ENCODE measurements at places on chromosomes 1 and 21.

DNA sequence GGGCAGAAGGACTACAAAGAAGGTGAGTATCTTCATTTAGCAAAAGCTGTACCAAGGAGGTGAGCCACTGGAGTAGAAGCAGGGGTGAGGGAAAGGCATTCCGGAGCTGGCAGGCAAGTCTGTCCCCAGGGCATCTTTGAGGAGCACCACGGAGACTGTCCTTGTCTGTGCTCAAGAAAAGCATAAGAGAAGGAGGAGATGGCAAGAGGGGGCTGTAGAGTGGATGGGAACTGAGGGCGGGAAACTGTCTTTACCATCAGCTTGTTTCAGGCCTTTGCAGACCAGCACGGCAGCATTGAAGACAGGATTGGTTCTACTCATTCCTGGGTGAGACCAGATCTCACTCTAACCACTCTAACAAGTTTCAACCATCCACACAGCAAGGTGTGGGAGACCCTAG, 355.8 kb downstream of the AJAP1 start:
- DNase-seq = no peak

DNA sequence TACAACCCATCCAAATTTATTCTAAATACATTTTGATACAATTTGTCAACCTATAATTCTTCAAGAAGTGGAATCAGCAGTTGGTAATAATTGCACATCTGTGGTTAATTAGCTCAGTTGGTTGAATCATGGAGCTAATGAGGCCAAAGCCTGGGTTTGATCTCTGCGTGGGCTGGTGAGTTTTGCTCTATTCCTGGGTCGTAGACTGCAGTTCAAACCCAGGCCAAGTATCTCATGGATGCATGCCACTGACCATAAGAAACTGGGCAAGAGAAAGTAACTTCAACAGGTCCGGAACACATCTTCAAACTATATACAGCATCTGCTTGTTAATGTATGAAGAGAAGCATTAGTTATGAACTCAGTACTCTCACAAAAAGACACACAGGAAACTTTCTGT, 779.7 kb downstream of the USP25 start:
- no peak for DNase-seq

DNA sequence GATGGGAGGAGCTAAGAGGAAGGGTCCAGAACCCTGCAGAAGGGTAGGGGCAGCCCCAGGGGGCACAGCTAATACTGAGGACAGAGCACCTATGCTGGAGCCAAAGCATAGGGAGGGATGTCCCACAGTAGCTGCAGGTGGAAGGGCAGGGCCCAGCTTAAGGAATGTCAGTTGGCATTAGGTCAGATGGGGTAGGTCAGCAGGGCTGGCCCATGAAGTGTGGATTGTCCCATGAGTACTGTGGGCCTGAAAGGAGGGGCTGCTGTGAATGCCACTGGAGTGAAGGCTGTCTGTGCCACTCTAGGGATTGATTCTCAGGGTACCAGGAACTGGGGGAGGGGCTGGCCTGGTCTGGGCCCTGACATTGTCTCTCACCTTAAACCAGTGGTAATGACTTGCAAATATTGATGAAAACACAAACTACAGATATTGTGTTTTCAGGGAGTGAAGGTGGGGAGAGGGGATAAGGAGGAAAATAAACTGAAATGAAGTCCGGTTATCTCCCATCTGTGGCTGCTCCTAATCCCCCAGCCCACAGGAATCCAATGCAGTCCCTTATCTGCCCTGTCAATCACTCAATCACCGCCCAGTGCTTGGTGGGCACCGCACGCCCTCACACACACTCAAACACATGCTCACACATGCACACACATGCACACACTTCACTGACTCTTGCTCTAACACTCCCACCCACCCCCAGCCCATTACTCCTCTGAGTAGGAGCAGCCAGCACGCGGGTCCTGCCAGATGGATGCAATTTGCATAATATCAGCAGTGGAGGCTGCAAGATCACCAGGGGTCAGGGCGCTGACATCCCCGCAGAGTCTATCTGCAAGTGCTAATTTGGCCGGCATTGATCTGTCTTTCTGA, 27.8 kb downstream of the DMAP1 start:
- DNase-seq = no peak

DNA sequence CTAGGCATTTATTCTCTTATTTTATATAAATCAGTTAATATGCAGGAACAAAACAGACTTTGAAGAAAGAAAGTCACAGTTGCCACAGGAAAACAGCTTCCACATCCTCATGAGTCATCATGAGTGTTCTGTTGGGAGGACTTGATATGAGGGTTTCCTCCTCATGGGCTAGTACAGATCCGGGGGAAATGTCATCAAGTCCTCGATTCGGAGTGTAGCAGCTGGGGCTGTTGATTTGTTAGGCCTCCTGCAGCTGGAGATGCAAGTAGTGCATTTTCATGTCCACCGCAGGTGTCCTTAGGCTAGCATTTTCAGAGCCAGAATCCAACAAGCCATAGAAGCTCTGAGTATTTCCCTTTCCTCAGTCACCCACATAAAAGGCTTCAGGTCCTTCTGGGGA, 36.7 kb downstream of the ADAM30 start:
- no peak for DNase-seq

- peak; percentile 71 for DNase-seq
These were observed 105.1 kb upstream of the PDE4B start for GRCh38 chr1:65687428-65688214.

GRCh38 chr1:162117039-162117774, 47.7 kb downstream of the NOS1AP start:
- DNase-seq = no peak

DNA sequence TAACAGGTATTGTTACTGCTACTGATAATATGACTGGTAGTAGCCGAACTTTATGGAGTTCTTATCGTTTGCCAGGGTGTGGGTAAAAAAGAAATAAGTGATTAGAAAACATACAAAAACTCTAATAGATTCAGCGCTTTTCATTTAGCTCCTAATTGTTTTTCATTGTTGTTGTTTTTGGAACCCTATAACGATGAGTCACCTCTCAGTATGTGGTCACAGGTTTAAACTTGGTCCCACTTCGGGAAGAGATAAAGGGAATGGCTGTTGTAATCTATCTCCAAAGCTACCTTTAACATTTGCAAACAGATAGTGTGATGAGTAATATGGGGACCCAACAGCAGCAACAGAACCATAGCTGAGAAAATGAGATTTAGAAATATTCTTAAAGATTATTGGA, 62.7 kb upstream of the BCL10 start:
- DNase-seq = no peak

GRCh38 chr1:145827966-145828365, 4.0 kb downstream of the POLR3C start:
- no peak for DNase-seq

GRCh38 chr1:41783189-41783639, 135.5 kb downstream of the HIVEP3 start:
- DNase-seq = no peak

GRCh38 chr1:212667223-212668139, 32.2 kb downstream of the BATF3 start:
- peak; percentile 42 for DNase-seq

- no peak for DNase-seq
These were observed 33.7 kb downstream of the SPTA1 start for GRCh38 chr1:158652721-158653334.

GRCh38 chr1:15070145-15070748, 83.3 kb upstream of the TMEM51 start:
- no peak for DNase-seq

DNA sequence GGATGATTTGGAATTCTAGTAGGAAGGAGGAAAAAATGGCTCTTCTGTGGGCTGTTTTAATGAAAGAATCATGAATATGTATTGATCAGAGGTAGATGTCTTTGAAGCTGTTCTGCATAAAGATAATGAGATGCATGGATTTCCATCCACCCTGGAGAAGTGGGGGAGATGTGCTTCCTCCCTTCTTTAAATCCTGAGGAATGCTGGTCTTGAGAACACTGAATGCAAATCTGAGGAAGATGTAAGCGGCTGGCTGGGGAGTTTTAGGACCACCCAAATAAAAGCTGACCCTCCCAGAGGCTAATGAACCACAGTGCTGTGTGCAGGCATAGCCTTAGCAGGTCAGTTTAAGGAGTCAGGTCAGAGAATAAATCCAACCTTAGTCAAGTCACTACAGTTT, 37.3 kb downstream of the ZMYND12 start:
- DNase-seq = no peak

- DNase-seq = no peak
These were observed 130.9 kb downstream of the PBX1 start for GRCh38 chr1:164689672-164690511.

DNA sequence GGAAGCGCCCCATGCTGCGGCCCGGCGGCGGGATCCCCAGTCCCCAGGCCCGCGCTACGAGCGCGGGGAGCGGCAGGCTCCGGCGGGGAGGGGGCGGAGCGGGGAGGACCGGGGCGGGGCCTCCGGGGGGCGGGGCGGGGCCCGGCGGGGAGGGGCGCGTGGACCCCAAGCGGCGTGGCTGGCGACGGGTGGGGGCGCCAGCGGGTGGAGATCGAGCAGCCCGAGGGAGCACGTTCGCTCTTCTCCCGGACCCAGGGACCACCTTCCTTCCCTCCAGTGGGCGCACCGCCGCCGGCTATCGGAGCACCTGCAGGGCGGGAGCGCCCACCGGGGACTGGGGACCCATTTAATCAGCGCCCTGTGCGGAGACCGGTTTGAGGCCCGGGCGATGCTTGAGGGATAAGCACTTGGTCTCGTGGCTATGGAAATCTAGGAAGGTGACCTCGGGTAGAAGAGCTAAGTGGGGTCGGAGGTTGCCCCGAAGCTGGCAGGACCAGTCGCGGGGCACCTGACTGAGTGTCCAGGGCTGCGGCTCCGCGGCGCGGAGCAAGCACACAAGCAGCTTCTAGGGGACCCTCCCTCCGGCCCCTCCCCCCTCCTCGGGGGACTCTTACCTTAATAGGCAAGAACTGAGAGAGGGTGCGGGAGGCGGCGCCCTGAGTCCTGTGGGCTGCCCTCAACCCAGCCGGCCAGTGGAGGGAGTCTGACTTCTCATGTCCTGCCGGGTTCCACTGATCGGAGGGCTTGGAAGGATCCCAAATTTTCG, at the start of gene TSPAN2:
TSS of gene TSPAN2 (minus strand) at position 84 of the 766 bp plus-strand sequence. CDS start at position 13, 71 bp downstream.
- peak; percentile 89 for DNase-seq

GRCh38 chr1:243792891-243793290, 57.2 kb downstream of the AKT3 start:
- no peak for DNase-seq

DNA sequence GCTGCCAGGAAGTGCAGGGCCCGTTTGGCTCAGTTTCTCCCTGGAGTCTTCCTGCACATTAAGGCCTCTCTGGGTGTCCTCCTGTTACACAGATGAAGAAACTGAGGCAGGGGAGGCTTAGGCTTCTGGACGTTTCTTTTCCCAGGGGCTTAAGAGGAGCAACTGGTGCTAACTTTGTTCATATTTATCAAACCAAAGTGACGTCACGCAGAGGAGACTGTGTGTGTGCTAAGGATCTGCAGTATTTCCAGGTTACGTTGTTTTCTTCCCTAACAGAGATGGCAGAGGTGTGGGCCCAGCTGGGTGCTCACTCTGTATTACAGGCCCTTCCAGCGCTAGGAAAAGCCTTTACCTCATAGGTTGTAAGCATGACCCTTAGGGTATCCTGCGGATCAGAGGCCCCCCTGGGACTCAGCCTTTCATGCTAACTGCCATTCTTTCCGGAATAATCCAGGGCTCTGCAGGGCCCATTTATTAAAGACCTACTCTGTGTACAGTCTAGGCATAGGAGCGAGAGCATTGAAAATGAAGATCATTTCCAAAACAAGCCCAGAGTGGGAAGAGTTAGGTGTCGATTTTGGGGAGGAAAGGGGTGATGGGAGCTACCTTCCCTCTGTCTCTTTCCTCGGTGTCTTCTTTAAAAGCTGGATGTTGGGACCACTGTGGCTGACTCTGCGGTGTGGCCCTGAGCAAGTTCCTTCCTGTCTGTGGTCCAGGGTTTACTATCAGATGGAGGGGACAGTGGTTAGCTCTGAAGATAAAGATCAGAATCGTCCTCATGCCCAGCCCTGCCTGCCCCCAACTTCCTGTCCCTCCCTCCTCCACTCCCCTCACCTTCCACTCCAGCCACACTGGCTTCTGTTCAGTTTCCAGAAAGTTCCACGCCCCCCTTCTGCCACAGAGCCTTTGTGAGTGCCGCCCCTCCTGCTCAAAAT, 4.6 kb downstream of the AGTRAP start:
- DNase-seq = no peak

DNA sequence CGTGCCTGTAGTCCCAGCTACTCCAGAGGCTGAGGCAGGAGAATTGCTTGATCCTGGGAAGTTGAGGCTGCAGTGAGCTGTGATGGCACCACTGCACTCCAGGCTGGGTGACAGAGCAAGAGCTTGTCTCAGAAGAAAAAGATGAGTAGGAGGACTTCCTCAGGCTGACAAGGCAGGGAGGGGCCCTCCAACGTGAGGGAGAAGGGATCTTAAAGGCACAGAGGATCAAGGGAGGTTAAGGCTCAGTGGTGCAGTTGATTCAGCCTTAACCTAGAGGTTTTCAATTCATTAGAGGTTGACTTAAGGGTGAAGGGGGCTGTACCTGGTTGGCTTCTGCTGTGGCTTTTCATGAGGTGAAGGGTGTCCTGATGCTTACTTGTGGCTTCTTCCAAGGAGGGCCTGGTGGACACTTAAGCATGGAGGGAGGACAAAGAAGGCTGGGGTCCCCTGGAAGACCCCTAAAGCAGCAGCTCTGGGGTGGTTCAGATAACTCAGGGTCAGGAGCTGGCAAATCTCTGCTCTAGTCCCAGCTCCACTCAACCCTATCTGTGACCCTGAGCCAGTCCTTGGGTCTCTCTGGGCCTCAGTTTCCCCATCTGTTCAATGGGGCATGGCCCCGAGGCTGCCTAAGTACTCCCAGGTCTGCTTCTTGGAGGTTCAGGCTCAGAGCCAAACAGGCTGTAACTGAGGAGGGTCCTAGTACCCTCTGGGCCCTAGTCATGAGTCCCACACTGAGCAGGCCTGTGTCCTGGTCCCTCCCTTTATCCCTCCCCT, 6.3 kb downstream of the EXTL1 start:
- DNase-seq = no peak

DNA sequence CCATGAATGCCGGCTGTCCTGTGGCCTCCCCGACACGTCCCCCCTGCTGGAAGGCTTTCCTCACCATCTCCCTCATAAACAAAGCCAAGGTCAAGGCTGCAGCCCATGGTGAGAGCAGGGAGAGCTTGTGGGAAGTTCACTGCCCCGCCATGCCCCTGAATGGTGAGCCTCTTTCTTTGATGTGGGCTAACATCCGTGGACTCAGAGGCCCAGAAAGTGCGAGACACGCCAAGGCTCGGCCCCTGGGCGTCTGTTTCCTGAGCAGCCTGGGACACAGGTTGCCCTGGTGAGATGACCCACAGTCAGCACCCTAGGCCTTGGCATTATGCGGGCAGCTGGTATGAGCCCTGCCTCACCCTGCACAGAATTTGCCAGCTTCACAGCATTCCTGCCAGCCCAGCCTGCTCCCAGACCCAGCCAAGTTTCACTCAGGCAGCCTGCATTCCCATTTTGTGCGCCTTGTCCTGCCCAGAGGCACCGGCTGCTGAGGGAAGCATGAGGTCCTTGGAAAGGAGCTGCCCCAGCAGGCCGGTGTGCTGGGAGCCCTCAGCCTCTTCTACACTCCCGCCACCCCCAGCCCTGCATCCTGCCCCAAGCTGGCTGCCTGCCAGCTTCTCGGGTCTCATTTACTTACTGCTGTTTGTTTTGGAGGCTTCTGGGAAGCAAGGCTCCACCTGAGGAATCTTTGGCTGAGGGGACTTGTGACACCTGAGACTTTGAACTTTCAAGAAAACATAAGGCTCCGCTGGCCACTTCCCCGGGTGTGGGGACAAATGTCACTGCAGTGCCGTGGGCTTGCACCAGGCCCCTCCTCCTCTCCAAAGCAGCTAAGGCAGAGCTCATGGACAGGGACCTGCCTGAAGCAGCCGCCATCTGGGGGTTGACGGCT, 31.9 kb downstream of the NEK2 start:
- DNase-seq = peak; percentile 82

All from left colon (tissue), 2 donors.